Epithelial cell of umbilical artery (primary cell): ENCODE measurements at places on chromosomes 1 and 21. TPM values are rescaled to one million over a fixed set of nuclear protein-coding genes. Genes with fewer than 3 reads are reported as not detected.

The LAMC2 gene
- total RNA-seq = 9.3 and 13.0 TPM in 2 replicates

The KRTAP19-4 gene
- not detected in 2 replicates for total RNA-seq

The OR2L13 gene
- not detected in 2 replicates for total RNA-seq

The NBPF12 gene
- total RNA-seq = 2.9 and 4.4 TPM in 2 replicates

The ZNF326 gene
- total RNA-seq = 7.1 and 9.9 TPM in 2 replicates

The MYCL gene
- 1.4 and 2.3 TPM in 2 replicates for total RNA-seq

The CLDN17 gene
- total RNA-seq = not detected in 2 replicates

The LCK gene
- total RNA-seq = 0.32 TPM in 1 of 2 replicates, not detected in the other

The TNFRSF14 gene
- 13.0 and 26.1 TPM in 2 replicates for total RNA-seq
